ENCODE measurements at places on chromosomes 6 and 20.

DNA sequence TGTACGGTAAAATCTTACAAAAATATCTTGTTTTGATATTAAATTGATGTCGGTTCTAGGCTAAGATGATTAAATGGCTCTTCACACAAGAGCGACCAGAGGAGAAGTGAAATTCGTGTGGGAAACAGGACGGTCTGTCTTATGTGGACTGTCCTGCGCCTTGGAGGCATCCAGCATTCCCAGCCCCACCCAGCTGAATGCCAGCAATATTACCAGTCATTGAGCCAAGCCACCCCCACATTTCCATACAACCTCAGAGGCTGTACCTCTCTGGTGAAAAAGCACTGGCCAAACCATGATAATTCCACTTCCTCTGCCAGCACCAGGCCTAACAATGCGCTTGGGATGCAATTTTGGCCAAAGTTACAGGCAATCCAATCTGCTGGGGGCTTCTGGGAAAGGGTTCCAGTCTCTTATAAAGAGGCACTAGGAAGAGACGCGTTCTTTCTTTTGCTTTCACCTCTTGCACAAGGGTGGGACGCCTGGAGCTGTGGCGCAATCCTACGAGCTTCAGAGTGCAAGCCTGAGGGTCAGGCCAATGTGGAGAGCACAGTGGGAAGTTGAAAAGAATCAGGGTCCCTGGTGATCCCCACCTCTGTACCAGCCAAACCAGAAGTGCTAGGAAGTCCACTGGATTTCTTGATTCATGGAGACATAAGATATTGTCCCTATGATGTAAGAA lies 213.1 kb downstream of the PREX1 start:
- DNase-seq, result no peak

- no peak for DNase-seq
Measured at GRCh38 chr6:1135726-1136414, 176.0 kb upstream of the FOXQ1 start.

DNA sequence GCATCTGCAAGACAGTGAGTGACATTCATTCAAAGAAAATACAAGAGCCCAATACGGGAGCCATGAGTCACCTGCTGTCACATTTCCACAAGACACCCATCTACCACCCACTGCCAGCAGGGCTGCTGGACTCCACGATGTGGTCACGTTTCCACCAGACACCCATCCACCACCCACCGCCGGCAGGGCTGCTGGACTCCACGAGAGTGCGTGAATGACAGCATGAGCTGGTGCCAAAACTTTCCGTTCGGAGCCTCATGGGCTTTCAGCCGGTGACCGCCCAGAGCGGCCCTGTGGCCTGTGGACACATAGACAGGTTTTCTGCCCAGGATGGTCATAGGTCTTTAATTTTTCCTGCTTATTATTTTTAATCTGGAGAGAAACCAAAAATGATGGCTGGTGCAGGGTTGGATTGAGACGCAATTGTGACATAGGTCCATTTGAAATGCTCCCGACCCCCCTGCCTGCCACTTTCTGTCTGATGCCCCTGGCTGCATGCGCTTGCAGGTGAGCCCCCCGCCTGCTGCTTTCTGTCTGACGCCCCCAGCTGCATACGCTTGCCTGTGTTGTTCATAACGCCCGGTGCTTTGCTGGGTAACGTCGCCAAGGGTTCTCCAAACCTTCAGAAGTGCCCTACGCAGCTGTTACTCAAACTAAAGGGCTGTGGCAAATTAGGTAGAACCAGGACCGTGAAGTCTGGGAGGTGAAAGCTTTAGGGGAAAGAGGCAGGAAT lies 59.1 kb upstream of the SMOC2 start:
- no peak for DNase-seq

GRCh38 chr6:3330199-3330598 lies 71.5 kb downstream of the PSMG4 start:
- DNase-seq, result no peak

DNA sequence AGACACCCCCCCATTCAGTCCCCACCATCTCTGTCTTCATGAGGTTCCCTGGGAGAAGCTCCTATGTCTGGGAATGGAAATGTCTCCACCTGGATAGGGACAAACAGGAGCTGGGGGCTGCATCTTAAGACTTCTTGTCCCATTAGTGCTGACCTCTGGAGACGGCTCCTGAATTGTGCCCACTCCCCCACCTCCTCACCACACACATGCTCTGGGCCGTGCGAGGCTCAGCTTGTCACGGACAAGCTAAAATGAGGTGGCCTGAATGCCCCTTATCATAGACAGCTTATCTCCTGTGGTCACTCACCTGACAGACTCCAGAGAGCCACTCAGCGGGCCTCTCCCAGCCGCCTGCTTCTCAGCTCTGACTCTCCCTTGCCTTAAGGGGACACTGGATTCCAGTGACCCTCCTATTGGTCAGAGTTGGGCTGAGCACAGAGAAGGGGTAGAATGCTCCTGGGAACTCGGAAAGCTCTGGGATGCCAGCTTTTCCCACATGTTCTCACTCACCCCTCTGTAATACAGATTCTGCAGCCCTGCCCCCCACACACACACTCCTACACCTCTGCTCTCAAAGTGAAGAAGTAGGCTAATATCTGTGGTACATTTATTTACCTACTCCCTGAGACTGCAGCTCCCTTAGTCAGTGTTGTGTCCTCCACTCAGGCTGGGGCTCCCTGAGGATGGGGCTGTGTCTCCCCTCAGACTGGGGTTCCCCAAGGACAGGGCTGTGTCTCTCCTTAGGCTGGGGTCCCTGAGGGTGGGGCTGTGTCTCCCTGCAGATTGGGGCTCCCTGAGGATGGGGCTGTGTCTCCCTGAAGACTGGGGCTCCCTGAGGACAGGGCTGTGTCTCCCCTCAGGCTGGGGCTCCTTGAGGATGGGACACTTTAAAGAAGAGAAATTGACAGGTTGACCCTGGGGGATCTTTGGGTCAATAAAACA lies 167.5 kb downstream of the VEGFA start:
- no peak for DNase-seq

DNA sequence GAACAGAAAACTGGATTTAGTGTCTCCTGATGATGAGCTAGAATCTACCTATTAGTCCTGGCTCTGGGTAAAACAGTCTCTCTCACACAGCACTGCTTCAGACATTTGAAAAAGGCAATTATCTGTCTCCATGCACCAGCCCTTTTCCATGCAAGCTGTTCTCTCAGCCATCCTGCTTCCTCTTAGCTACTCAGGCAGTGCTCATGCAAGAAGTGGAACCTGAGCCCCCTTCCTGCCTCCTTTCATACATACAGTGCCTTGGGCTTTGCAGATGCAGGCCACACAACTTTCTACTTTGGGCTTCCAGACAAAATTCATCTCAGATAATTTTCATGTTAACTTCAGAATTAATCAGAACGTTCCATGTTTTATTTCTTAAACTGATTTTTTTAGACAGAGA lies 151.3 kb downstream of the RALGAPA2 start:
- DNase-seq, result no peak

DNA sequence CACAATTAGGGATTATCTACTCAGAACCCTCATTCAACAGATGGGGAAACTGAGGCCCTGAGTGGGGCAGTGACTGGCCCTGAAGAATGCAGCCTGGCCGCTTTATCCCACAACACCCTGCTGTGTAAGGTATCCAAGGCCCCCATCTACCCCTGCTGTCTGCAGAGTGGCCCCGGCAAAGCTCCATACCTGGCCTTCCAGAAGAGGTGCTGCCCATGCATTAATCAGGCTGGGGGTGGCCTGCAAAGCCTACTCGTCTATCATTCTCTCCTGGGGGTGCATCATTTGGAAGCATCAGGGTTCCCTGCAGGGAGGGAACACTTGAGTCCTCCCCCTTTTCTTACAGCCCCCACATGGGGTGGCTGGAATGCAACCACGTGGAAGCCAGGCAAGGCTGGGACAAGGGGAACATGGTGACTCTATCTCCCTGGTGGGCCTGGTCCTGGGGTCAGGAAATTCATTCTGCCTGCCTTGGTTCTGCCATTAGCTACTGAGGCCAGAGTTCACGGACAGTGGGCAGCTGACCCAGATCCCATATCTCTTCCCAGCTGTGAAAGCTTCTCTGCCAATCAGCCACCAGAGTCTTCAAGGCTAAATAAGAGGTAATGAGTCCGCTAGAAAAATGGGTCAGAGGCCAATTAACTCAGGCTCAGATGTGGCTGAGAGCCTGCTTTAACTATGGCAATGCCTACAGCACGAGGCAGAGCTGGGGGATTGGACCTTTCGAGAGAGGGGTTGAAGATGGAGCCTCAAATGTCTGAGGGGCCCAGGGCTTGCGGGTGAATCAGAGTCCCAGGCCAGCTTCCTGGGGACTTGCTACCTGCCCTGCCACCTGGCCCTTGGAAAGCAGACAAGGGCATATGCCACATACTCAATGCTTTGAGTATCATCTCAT lies 72.3 kb upstream of the TOX2 start:
- DNase-seq, result no peak

DNA sequence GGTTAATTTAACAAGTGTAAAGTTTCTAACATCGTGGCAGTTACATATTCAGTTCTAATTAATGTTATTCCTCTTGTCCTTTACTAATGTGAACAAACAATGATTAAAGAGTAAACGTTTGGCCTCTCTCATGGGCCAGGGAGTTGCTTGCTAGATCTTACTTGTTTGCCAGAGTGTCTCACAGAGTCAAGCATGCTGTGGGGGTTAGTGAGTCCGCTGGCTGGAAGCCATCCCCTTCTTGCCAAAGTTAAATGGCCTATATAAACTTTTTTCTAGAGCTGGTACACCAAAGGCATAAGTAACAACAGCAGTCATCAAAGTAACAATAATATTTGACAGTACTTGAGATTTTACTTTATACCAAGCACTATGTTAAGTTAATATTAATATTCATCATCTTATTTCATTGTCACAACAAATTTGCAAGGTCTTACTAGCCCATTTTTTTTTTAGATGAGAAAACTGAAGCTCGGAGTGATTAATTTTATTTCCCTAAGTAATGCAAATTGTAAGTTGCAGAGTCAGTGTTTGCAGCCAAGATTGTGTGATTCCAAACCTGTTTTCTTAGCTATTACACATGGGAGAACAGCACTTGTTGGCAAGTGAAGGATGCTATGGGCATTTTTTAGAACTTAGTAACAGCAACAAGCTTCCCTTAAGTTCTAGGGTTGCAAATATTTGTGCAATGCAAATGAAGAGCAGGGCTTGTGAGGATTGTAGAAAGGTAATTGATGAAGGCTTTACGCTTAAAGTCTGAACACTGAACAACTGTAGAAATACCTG lies 224.5 kb downstream of the RFPL4B start:
- DNase-seq, result no peak

DNA sequence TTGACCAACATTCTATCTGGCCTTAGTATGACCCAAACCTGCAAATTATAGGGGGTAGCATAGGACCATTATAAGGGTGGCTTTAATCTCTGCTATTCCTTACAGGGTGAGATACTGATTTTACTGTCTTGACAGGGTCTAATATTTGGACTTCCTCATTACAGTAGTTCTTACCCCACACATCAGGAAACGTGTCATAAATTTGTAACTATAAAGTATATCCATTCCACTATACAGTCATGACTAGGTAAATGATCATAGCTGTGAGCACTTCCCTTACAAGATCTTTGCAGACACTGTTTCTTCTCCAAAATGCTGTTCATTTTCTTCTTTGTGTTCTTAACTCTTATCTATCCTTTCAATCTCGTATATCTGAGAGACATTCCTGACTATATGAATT lies 518.7 kb upstream of the RNF217 start:
- DNase-seq, result no peak
